ENCODE measurements at places on chromosomes 2 and 18.

DNA sequence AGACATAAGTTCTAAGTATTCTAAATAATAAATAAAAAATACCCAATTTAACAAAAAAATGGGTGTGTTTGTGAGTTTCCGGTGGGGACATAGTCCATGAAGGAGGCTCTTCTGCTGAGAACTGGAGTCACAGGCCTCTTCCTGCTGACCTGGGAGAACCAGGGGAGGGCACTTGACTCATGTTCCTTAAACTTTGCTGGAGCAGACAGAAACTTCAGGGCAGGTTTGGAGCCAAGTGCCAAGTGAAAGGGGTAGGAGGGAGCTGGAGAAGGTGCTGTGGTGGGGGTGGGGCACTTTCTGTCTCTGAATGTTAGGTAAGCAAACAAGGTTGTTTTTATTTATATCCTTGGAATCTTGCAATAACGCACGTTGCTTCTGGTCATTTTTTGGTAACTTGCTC is 78.8 kb upstream of the TTN start:
- peak; percentile 24 for DNase-seq

DNA sequence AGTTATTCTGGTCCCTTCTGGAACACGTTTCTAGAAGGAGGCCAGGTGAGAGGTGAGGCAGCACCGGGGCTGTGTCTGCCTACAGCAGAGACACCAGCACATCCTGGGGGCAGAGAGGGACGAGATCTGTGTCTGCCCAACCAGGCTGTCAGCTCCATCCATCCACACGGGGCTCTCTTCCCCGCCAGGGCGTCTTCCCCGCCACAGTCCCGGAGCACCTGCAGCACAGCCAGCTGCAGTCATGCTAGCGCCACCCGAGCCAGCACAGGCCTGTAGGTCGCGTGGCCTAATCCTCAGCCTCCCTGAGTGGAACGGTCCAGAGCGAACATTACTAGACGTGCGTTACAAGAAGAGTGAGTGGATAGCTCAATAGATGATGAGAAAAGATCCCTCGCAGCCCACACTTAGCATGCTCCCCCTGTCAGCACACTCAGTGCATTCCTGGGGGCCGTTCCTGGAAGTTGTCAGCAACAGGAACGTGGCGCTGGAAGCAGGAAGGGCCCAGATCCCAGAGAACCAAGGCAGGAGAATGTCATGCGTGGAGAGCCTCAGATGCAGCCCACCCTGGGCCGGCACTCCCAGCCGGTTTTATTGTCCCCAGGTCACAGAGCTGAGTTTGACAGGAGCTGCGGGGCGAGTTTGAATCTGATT is 179.0 kb downstream of the TWIST2 start:
- DNase-seq = no peak

DNA sequence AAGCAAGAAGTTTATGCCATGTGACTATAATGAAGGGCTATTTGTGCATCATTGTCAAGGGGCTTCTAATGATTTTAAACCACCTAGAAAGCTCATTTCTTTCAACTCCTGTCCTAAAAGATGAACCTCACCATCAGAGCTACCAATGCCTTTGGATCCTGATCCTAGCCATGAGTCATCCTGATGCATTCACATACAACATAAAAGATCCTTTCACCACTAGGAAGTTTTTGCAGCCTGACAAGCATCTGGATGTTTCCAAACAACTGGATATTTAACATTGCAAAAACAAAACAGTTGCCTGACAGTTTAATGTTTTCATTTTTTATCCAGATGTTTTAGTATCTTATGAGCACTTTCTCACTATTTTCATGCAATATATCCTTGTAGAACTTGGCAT is 425.3 kb downstream of the MBD2 start:
- peak; percentile 27 for DNase-seq

DNA sequence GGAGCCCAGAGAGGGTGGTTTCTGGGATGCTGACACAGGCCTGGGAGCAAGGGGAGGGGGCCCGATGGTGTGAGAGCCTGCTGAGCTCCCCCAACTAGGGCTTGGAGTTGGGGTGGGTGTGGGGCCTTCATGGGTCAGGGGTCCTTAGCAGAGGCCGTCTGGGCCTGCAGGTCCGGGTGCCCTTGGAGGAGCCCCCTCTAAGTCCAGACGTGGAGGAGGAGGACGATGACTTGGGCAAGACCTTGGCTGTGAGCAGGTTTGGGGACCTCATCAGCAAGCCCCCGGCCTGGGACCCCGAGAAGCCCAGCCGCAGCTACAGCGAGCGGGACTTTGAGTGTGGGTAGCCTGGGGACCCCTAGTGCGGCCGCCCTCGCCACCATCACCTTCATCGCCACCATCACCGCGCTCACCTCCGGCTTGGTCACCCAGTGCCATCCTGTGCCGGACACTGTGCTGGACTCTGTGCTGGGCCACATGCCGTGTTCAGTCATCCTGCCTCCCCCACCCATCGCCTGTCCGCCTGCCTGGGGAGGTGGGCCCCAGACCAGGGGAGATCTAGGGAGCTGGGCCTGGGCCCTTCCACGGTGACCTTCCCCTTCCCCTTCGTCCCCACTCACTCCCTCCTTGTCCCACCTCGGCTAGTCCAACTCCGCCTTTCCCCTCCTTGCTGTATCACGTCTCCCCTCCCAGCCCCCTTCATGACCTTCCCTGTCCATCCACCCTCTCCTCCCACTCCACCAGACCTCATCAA is 980 bp downstream of the SLC4A3 start:
- no peak for DNase-seq

GRCh38 chr18:55236150-55236931 is 277.1 kb upstream of the CCDC68 start:
- no peak for DNase-seq
